Hippocampal formation (tissue), 2 donors: ENCODE measurements at places on chromosomes 6 and 20.

GRCh38 chr6:37554480-37554819 is 54.8 kb upstream of the CCDC167 start:
- DNase-seq, result no peak

DNA sequence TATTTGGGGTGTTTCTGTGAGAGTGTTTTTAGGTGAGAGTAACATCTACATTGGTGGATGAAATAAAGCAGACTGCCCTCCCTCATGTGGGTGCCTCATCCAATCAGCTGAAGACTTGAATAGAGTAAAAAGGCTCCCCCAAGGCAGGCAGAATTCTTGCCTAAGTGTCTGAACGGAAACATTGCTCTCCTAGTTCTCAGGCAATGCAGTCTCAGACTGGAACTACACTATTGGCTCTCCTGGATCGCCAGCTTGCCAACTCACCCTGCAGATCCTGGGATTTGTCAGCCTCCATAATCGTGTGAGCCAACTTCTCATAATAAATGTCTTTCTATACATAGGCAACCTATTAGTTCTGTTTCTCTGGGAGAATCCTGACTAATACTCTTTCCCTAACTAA is 5.5 kb upstream of the TMEM170B start:
- no peak for DNase-seq

- DNase-seq, result no peak
Measured at GRCh38 chr6:20438462-20439070, 36.9 kb downstream of the E2F3 start.

GRCh38 chr6:153074761-153075160 is 56.3 kb downstream of the RGS17 start:
- no peak for DNase-seq
